Kidney tubule cell (primary cell): ENCODE measurements at places on chromosomes 3 and 15.

- DNase-seq, result peak; percentile 21
Observed at GRCh38 chr3:124092811-124093210, 100.9 kb upstream of the ROPN1 start.

GRCh38 chr3:169173231-169173630 lies 490.3 kb downstream of the MECOM start:
- DNase-seq, result peak; percentile 22

DNA sequence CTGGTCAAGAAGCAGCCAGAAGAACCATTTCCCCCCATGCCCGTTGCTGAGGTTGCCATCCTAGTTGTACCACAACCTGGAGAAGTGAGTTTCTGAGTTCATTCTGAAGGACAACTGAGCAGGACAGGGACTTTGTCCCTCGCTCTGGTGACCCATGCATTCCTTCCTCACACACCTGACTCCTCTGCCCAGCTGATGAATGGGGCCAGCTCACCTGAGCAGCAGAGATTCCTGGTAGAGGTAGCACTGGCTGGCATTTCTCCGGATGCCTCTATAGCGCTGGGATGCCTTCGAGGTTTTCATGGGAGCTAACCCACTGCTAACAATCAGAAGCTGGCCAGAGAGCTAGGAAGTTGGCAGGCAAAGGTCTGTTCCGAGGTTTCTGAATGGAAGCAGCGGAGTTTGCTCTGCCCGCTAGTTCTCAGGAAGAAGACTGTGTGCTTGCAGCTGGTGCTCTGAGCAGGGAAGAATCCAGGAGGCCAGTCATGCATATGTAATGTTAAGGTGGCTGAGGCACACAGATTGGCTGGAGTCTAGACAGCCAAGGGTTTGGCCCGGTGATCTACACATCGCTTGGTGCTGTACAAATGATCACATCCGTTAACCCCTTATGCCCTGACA lies at the start of gene TMC3:
TSS of gene TMC3 (minus strand) at position 439 of the 621 bp plus-strand sequence. CDS start at position 303, 136 bp downstream.
- DNase-seq, result peak; percentile 75

- DNase-seq, result no peak
Observed at GRCh38 chr3:46135475-46135874, 72.6 kb downstream of the CCR1 start.

- DNase-seq, result no peak
Observed at GRCh38 chr3:159805411-159805772, 183.2 kb upstream of the IL12A start.

GRCh38 chr3:99344216-99344615 lies 294.2 kb upstream of the COL8A1 start:
- no peak for DNase-seq

GRCh38 chr3:60577601-60578000 lies 673.7 kb downstream of the FHIT start:
- DNase-seq, result no peak

DNA sequence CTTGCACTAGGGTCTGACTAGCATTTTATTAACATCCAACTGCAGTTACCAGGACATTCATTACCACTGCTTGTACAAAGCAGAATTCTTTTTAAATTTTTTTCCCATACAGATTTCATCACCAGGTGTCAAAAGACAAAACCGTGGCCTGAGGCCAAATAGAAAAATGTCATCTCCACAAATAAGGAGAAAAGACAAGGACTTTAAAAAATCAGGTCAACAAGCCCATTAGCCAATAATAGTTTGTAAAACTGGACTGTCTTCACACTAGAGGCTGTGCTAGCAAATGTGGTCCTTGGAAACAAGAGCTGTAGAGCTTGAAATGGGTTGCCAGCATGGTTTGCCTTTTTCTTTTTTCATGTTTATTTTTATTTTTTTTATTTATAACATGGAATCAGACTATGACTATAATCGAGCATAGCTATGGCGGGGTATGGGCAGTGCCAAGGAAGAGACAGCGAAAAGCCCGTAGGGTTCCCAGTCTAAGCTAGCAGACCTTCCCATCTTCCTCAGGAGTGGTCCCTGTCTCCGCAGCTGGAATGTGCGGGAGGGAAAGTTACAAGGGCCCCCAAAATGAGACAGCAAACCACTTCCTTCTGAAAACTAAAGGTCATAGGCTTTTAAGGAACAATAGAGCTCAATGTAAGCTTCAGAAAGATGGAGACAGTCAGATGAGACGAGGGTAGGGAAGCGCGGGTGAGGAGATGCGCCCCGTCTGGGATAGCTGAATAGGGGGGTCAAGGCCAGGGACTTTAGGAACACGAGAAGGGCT lies 1.5 kb downstream of the PTPN9 start:
- peak; percentile 21 for DNase-seq

DNA sequence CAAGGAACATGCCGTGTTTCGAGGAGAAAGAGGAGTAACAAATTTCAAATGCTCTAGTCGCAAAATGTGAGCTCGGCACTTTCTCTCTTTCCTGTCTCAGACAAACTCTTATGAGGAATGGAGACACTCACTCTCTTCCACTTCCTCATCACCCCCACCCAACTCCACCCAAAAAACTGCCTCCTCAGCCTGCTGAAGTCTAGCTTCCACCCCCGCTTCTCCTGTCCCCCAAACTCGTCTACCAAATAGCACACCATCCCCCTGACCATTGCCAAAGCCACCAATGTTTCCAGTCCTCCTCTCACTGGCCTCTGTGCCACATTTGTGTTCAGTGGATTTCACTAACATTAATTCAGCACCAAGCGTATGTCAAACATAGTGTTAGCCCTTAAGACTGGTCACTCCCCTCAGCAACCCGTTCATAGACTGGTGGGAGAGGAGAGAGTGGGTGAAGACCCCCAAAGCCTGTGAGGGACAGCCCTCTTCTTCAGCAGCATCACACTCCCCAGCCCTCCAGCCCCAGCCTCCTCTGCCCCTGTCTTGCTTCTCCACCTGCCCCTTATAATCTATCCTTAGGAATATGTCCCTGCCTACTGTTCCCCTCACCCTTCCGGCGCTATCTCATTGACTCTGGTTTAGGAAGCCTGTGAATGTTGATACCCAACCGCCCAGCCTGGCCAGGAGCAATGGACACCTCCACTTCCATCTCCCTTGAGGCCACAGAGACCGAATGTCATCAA lies 77.3 kb downstream of the FAM174B start:
- no peak for DNase-seq

GRCh38 chr3:154778057-154778456 lies 302.1 kb upstream of the MME start:
- no peak for DNase-seq

GRCh38 chr3:63043631-63044030 lies 168.4 kb upstream of the CADPS start:
- DNase-seq, result peak; percentile 5

GRCh38 chr3:172651936-172652625 lies 58.8 kb downstream of the NCEH1 start:
- no peak for DNase-seq

GRCh38 chr3:134111616-134112015 lies 81.9 kb upstream of the SLCO2A1 start:
- no peak for DNase-seq

DNA sequence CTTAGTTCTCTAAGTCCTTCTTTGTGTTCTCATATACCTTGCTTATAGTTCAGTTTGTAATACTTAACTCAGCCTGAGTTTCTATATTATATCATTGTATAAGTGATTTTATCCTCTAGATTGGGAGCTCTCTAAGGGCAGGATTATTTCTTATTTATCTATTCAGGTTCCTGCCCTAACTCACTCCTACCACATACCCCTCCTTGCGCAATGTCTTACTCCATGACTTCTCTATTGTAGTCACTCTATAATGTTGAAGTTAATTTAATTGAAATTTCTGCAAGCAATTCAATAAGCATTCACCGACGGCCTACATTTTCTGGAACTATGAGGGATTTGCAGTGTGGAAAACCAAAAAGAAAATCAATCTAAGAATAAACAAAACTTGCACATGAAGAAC lies 3.6 kb upstream of the OR5K4 start:
- no peak for DNase-seq

DNA sequence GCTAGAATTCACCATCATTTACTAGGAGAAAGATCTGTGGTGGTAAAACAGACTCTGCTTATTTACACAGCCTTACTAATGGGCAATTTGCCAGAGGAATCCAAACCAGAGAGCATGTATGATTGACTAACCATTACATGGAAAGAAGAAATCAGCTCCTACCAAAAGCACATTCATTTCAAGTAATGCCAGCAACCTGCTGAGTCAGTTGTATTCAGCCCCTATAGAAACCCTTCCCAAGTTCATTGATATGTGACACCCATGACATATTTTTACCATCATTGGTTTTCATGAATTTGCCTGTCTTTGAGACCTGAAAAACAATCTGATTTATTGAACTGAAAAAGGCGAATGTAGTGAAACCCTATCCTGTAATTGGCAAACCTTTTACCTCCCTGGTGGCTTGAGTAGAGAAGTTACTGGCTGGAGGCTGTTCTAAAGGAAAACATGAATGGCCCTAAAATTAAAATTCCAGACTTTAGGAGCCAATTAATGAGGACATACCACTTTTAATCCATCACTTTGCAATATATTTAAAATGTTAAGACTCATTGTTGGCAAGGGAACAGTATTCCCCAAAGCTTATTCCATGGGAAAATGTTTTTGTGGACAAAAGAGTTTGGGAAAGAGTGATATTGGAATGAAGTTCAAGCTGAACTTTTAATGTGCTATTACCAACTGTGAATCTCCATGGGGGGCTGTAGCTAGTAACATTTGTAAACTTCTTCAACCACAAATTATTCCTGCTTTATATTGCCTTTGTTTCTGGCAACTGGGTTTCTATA lies 542.9 kb downstream of the FHIT start:
- DNase-seq, result peak; percentile 76

DNA sequence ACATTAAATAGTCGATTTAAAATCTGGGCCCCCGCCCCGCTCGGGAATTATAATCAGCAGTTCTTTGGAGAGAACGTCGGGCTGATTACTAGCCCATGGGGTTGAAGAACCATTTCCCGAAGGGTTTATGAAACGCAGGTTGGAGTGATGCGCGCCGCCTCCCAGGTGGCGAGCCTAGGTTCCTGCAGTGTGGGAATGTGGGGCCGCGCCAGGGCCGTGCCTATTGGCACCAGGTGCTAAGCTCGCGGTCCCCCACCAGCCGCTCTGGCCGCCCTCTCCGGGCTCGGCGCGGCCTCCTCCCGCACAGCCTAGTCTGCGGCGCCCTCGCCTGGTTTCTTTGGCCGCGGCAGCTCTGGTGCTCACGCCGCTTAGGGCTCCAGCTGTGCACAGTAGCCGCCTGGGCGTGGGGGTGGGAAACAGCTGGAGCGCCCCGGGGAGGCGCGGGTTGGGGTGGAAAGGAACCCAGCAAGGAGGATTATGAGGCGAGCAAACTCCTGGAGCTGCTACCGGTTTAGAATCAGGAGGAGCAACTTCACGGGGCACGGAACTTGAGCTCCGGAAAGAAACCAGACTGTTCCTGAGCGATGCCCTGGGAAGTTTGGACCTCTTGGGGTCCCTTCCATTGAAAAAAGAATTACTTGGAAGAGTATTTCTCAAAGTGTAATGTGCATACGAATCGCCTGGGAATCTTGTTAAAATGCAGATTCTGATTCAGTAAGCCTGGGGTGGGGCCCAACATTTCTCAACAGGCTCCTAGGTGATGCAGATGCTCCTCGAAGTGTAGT lies 5.6 kb upstream of the MECOM start:
- DNase-seq, result peak; percentile 82

GRCh38 chr3:173800154-173800553 lies 402.6 kb downstream of the NLGN1 start:
- DNase-seq, result no peak

DNA sequence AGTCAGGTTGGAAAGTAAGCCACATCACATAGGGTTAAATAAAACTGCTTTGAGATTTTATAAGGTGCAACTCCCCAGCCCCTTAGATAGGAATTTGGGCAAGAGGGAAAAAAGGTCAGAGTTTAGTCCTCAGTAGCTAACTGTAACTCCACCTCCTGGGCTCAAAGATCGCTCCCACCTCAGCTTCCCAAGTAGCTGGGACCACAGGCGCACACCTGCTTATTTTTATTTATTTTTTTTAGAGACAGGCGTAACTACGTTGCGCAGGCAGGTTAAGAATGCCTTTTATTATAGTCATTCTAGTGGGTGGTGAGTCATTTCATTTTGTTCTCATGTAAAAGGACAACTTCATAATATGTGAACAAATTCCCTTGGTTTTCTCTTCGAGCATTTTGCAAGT lies 14.7 kb downstream of the TM2D3 start:
- DNase-seq, result peak; percentile 68

GRCh38 chr3:152843955-152844354 lies 9.0 kb downstream of the P2RY1 start:
- DNase-seq, result peak; percentile 43

DNA sequence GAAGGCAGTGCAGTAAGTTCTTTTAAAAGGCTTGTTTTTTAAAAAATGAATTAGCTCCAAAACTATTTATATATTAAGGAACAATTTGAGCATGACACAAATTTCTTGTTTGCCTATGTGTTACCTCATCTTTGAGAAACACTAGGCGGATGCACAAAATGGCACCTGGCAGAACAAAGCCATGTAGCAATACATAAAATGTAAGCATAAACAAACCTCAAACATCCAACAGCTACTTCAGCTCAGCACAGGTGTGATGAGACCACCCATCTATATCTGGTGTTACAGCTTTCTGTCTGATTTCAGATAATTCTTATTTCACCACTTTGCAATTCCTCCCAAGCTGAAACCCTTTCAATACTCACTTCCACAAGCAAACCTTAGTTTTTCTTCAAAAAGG lies 221.2 kb upstream of the CNTN6 start:
- DNase-seq, result no peak

GRCh38 chr15:54810496-54810895 lies 386.2 kb downstream of the RSL24D1 start:
- no peak for DNase-seq

DNA sequence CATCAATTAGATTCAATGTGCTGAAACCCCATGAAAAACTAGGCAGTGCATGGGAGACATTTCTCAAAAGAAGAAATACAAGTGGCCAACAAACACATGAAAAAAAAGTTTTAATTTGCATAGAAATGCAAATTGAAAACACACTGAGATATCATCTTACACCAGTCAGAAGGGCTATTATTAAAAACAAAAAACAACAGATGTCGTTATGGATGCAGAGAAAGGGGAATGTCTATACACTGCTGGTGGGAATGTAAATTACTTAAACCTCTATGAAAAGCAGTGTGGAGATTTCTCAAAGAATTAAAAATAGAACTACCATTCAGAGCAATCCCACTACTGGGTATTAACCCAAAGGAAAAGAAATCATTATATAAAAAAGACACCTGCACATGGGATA lies 98.7 kb downstream of the CCNL1 start:
- DNase-seq, result no peak

DNA sequence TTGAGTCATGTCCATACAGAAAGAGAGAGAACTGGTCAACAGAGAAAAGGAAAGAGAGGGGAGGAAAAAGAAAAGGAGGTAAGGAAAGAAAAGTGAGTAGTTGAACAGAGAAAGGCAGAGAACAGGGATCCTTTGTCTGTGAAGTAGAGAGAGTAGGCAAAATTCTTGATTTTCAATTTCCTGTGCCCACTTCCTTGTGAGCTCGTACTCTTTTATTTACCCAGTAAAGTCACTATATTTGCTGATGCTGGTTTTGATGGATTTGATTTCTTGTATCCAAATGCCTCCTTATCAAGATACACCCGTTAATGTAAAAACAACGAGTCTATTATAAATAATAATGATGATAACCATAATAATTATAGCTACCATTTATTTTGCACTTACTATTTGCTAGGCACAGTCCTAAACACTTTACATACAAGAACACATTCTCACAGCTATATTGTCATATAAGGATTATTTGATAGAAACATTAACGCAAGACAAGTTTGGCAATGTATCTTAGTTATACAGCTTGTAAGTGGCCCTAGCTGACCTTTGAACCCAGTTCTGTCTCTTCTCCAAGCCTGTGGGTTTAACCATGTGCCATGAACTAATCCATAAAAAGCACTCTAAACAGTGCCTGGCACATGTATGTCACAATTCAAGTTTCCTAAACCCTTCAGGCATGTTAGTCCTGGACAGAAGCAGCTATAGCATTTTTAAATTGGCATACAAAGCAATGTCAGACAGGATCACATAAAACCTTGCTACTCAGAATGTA lies 6.7 kb upstream of the P2RY1 start:
- no peak for DNase-seq
